GM18507 (cell line): ENCODE measurements at places on chromosomes 12 and 14.

DNA sequence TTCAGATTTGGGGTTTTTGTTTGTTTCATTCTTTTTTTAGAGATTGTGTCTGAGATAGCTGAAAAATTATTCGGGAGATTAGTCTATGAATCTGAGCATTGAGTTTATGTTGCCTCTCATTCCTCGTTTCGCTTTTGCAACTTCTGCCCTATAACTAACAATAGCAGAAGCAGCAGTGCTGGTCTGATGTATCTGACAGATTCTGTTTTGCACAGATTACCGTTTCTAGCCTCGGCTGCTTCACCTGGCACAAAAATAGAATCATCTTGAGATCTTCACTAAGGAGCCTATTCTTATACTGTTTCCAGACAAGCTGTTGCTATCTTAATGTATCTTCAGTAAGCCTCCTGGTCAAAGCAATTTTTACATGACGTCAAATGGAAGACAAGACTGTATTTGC, 29.2 kb downstream of the KCNJ8 start:
- DNase-seq = no peak

- DNase-seq = no peak
Measured at GRCh38 chr12:125160281-125160955, 95.2 kb downstream of the AACS start.

DNA sequence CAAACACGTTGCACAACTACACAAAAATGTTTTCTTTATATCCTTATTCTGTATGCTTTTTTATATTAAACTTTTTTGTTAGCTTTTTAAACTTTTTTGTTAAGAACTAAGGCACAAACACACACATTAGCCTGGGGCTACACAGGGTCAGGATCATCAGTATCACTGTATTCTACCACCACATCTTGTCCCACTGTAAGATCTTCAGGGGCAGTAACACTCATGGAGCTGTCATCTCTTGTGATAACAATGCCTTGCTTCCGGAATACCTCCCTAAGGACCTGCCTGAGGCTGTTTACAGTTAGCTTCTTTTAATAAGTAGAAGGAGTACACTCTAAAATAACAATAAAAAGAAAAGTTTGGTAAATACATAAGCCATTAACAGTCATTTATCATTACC, 42.2 kb downstream of the PLEKHA5 start:
- DNase-seq = no peak

DNA sequence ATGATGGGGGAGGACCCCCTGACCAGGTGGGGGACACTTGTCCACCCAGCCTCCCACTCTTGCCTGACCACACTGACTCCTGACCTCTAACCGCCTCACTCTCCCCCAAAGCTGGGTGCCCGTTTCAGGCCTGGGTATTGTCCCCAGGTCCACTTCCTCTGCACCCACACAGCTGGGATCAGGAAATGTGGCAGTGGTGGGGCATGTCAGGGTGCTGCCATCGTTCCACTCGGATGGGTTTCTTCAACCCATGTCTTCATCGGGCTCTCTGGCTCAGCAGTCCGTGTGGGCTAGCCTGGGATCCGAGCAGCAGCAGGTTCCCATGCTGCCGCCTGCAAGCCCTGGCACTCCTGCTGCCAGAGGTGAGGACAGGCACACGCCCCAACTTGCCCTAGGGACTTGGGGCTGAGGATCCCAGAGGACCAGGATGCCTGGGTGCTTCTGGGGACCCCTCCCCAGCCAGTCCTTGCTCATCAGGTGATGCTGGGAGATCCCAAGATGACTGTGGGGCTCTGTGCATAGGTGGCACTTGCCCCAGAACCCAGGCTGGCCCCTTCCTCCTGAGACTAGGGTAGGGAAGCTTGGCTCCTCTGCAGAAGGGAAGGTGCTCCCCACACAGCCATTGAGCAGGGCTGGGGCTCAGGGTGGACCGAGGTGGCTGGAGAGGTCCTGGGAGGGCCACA, 2.9 kb upstream of the CLBA1 start:
- DNase-seq = no peak

GRCh38 chr12:52672321-52672933, 7.8 kb downstream of the KRT1 start:
- no peak for DNase-seq

GRCh38 chr12:117240081-117240755, 49.9 kb upstream of the FBXO21 start:
- no peak for DNase-seq

DNA sequence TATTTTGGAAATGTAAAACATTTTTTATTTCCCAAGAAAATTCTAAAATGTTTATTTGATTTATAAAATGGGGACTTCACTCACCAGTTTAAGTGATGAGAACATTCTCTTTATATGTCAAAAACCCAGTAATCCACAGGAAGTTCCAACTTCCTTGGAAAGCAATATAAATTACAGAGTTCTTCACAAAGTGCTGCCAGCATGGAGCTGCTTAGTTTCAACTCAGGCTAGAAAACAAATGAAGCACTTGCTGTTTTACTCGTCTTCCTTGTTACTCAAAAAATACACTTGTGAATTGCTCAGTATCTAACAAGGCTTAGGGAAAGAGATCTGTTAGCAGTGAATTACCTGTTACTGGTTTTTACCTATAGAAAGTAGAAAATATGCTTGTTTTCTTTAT, 942.7 kb upstream of the MDGA2 start:
- no peak for DNase-seq
